Stomach (tissue), 19 donors: ENCODE measurements at places on chromosomes 2 and 18. TPM values are rescaled to one million over a fixed set of nuclear protein-coding genes. Genes with fewer than 3 reads are reported as not detected.

Gene CFAP65
- polyA plus RNA-seq = 0.10 TPM

Gene ICA1L
- polyA plus RNA-seq = 2.7 TPM

Gene TCF23
- polyA plus RNA-seq = 0.03 TPM

Gene BCL11A
- polyA plus RNA-seq = 4.2 TPM

Gene EVX2
- polyA plus RNA-seq = not detected

Gene SERPINB4
- 3.8 TPM for polyA plus RNA-seq

Gene GALR1
- not detected for polyA plus RNA-seq
